HCT116 (cell line): ENCODE measurements at places on chromosomes 1 and 21.

DNA sequence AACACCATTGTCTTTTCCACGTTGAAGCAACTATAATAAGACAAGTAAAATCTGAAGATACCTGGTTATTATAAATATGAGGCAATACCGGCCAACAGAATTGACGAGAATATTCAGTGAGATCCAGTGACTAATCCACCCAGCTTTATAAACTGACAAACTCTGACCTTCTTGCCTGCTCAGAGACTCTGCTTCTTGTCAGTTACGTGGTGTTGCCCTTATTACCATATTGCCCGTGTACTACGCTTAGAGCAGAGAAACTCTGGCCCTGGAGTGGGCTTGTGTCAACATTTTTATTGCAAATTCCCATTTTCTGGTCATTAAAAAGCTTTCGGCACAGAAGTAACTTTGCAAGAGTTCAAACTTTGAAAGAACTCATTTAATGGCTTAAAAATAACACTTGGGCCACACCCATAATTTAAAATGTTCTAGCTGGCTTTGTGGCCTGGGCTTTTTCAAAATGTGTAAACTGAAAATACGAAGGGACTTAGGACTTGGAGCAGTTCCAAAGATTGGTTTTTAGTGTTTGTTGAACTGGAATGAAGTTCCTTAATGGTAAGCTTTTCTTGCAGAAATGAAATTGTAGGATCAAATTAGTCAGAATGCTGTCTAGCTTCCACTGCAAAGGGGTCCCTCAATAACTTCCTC lies 266.2 kb downstream of the LMO4 start:
- DNase-seq = no peak

GRCh38 chr1:167412072-167412471 lies 106.3 kb downstream of the CD247 start:
- DNase-seq = no peak

GRCh38 chr1:150552128-150552910 lies 3.1 kb downstream of the ADAMTSL4 start:
- no peak for DNase-seq

- no peak for DNase-seq
Measured at GRCh38 chr1:40745176-40745575, 38.4 kb upstream of the KCNQ4 start.

DNA sequence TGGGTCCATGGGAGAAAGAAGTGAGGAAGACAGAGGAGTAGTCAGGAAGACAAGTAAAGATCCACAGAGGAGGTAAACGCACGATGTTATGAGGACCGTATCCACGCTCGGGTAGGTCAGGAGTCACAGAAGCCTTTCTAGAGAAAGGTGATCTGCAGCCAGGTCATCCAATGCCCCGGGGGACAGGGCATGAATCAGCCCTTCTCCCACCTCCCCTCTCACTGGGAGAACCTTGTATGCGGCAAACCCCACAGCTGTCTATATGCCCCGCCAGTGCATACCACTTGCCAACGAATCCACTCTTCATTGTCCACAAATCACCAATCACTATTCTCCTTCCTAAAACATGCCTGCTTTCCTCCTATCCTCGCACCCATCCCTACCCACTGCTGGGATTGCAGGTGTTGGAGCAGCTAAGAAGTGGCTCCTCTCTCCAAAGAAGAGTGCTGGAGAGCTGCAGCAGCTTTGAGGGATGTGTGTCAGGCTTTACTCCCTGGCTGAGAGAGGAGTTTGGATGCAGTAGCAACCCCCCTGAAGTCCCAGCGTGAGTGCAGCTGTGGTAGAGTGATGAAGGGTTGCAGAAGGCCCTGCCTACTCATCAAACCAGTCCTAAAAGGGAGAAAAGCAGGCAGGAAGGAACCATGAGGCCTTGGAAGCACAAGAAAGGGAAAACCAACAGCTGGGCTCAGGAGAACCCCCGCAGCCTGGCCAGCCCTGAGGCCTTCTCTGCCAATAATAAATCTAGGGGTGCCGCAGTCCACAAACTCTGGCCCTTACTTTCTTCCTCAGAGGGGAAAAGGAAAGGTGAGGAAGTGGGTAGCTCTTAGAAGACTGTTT lies 102.2 kb upstream of the GADD45A start:
- no peak for DNase-seq

GRCh38 chr1:3055051-3055450 lies 14.0 kb upstream of the PRDM16 start:
- DNase-seq = no peak

DNA sequence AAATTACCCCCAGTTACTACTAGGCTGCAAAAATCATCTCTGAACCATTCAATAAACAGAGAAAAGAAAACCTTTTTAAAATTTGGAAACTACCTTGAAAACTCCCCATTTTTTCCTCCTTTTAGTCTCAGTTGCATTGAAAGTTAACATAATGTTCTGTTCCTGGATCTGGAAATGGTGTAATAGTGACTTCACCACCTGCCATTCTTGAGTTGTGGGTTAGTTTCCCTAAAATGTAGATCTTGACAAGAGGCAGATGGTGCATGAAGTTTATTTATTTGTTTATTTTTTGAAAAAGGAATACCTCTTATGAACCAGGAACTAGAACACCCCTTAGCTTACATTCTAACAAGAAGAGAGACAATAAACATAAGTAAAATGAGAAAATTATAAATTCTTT lies 72.8 kb downstream of the ATF6 start:
- DNase-seq = no peak

DNA sequence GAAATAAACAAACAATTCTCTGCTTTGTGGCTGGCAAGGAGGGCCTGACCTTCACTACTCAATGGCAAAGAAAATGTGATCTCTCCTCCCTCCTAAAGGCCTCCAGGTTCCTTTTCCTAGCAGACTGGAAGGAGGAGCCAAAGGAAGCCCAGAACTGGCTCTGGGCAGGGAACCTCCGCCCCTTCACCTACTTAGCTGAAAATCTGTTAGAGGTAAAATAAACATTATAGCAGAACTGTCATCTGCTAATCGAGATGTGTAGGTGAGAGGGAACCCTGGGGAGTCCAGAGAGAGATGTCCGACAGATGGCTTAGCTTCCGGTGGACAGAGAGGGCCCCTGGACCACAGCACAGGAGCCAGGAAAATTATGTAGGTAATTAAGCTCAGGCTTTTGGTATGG lies 75.2 kb upstream of the KCNA3 start:
- no peak for DNase-seq

DNA sequence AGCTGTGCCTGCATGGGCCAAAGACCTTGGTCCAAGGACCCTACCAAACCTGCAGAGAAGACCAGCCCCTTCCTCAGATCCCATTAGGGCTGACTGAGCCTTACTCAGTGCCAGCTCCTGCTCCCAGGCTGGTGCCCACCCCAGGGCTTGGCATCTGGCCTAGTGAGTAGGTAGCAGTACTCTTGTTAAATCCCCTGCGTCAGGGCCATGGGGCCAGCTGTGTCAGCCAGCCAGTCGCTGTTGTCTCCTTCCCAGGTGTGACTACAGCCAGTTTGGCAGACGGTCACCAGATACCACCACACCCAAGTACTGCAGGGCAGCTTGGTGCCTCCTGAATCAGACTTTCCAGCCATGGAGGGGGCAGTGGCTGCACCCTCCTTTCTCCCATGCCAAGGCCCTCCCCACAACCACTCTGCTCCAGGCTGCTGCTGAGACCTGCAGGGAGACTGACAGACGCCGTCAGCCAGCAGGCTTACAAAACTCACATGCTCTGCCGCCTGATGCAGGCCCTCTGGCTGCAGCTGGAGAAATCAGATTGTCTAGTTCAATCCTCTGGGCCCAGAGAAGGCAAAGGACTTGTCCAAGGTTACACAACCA lies 3.0 kb downstream of the TENT5B start:
- no peak for DNase-seq

- DNase-seq = no peak
Measured at GRCh38 chr1:154445040-154445472, 39.9 kb downstream of the IL6R start.

DNA sequence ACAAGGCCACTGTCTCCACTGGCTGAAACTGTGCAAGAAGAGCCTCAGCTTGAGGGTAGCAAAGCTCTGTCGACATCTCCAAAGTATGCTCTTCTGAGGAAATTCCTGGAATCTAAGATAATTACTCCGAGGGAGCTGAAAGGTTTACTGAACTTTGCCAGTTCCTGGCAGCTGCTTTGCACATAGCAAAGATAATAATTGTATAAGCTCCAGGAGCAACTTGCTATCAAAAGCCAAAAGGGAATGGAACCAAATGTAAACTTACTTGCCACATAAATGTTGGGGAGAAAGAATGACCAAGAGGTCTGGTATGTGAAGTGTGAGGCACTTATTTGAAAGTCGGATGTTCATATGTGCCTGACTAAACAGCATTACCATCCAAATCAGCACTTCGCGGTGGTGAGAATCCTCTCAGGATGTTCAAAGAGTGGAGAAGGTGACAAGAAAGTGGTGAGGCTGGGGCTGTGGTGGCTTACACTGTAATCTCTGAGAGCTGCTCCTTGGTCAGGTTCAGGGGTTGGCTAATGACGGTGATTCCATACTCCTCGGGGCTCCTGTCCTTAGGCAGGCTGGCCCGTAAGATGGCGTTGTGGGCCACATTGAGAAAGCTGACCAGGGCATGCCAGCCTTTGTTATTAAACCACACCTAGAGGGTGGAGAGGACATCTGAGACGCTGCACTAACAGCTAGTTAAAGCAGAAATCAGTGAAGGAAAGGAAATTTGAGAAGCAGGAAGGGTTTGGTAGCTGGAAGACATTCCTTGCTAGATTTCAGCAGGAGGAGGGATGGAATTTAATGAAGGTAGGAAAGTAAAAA lies 100.0 kb downstream of the ABCA4 start:
- no peak for DNase-seq

DNA sequence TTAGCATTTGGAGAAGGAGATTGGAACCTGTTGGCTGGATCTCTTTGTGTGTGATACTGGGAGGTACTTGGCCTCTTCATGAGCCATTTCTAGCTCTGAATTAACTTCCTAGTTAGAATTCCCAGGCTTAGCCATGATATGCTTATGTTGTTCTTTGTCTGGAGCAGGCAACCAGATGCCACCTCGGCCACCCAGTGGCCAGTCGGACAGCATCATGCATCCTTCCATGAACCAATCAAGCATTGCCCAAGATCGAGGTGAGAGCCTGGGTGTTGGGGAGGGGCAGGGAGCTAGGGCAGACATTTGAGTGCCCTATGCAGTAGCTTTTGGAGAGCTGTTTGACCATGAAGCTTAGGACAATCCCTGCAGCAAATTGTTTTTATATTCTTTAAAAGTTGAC lies 26.5 kb upstream of the PIGV start:
- no peak for DNase-seq

GRCh38 chr1:81330521-81330920 lies 470.2 kb upstream of the ADGRL2 start:
- no peak for DNase-seq

GRCh38 chr1:218139761-218140160 lies 145.3 kb upstream of the RRP15 start:
- no peak for DNase-seq

GRCh38 chr1:73832276-73833181 lies 365.4 kb downstream of the LRRIQ3 start:
- DNase-seq = no peak

- no peak for DNase-seq
Measured at GRCh38 chr1:243946946-243947345, 96.9 kb upstream of the AKT3 start.

DNA sequence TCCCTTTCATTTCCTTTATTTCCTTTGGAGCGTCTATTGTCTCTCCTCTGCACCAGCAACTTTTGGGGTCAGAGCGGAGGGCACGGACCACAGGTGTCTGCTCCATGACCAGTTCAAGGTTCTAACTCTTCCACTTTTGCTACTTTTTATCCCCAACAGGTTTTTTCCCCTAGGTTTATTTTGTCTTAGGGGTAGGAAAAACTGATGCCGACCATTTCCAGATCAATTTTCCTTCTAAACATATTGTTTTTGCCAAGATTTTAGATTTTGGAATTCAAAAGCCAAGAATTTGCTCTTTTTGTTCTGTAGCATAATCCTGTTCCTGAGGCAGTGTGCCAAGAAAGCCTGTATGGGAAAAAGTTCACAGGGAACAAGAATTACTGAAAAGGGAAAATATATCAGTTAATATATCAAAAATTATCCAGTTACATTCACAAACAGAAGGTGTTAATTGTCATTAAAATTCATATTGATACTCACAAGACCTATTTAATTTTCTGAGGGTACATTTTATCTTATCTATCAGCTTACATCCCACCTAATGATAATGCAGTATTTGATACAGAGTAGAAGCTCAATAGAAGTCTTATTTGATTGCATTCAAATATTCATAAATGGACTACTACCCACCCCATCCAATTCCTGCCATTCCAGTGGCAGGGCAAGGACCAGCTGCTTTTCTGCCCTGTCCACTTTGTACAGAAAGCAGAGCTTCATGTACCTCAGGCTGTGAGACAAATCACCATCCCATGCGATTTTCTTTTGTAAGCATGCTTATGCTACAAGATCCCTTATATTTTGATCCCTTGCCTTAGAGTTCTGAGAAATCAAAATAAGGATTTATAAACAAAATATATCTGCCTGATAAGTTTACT lies 31.2 kb downstream of the TSEN15 start:
- DNase-seq = no peak

- no peak for DNase-seq
Measured at GRCh38 chr1:155977690-155978324, 540 bp downstream of the ARHGEF2 start.

- no peak for DNase-seq
Measured at GRCh38 chr1:242201090-242201489, 202.2 kb upstream of the MAP1LC3C start.

- DNase-seq = no peak
Measured at GRCh38 chr1:25987951-25988350, 9.9 kb downstream of the PAFAH2 start.

DNA sequence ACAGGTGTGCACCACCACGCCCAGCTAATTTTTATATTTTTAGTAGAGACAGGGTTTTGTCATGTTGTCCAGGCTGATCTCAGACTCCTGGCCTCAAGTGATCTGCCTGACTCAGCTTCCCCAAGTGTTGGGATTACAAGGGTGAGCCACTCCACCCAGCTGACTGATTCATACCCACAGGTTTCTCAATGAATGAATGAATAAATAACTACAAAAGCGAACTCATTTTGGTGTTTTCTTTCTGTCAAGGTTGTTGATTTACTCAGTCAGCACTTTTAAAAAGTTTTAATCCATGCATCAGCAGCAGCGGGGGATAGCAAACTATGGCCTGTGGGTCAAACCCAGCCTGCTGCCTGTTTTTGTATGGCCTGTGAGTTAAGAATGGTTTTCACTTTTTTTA lies 217.5 kb downstream of the FAF1 start:
- DNase-seq = no peak

DNA sequence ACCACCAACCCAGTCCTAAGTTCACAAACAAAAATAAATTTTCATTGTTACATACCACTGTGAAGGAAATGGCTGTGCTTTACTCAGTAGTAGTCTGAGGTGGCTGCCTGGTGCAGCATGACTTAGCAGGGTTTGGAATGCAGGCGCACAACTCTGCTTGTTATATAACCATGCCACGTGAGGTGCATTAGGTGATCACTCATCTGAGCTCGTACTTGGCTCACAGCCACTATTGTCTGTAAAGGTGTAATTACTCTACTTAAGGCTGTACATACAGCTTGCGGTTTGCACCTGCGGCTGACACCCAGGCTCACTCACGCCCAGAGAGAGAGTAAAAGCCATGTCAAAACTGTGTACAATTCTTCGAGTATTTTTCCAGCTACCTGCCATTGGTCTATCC lies 599.4 kb downstream of the LTN1 start:
- no peak for DNase-seq
